ENCODE measurements at places on chromosomes 7 and 10. TPM values are rescaled to one million over a fixed set of nuclear protein-coding genes. Genes with fewer than 3 reads are reported as not detected.

PNLIPRP3 gene
- not detected for total RNA-seq

DNA sequence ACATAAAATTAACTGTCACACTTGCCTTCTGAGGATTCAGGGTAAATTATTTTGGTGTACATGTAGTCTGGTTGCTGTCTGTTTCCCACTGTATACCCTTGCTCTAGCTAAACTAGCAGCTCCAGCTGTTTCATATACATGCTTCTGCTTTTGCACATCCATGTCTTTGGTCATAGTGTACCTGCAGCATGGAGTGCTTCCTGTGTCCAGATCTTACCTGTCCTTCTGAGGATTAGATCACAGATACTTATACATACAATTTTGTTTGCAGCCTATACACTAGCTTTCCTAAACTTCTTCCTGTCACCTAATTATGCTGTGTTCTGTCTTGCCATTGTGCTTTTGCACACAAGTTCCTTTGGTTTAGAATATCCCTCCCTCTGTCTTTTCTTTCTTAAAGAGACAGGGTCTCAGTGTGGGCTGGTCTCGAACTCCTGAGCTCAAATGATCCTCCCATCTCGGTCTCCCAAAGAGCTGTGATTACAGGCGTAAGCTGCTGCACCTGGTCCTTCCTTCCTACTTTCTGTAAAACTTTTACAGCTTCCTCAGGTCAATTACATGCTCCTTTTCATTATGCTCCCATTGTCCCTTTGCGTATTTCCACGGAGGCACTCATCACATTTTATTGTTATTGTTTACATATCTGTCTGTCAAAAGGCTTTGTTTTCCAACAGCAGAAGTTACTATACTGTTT, 33.8 kb downstream of the TPST1 start:
- no peak for DNase-seq

DNA sequence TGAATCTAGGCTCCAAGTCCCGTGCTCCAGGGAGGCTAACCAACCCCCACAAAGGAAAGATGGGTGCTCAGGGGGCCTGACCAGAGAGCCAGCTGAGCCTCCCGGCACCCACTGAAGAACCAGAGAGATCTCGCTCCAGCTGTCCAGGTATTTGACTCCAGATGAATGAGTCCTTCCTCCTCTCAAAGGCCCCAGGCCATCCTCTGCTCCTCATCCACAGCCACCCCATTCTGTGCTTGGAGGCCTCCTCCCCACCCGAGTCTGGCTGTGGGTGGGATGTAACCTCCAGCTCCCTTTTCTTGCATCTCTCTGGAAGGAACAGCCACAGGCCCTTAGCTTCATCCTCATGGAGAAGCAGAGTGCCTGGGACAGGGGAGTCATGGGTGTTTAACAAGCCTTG, 44.6 kb downstream of the VSTM4 start:
- no peak for DNase-seq

DNA sequence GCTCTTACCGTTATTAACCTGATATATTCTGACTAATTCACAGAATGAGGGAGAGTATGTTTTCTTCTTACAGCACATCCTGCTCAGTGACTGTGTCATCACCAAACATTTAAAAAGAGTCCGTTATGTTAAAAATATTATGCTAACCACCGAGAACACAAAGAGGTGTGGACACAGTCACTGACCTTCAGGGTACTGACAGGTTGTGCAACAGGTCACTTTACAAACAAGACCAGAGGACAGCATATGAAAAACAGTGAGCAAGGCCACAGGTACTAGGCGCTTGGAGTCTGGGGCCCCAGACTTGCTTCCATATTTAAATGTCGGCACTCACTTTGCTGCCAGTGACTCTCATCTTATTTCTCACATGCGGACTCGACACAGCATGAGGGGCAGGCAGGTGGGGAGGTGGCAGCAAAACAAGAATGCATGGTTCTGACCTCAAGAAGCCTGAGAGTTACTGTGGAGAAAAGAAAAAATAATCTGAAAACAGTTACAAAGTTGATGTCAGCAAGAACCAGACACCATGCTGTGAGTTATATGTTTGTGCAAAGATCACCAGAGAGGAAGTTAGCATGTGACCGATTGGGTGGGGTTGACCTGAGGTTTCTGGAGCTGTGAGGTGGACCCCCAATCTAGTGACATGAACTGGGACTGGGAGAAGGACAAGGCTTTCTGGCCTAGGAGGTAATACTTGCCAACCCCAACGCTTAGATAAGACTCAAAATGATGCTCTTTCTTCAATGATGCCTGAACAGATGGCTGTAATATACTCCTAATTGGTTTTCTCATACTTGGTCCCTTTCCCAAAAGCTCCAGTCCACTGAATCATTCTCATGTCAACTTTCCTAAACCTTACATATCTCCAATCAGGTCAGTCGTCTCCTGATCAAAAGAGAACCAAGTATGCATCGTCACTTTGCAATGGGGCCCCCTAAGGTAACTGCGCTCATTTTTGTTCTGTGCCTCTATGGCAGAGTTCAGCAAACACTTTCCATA, 102.4 kb downstream of the HIPK2 start:
- DNase-seq = no peak

DNA sequence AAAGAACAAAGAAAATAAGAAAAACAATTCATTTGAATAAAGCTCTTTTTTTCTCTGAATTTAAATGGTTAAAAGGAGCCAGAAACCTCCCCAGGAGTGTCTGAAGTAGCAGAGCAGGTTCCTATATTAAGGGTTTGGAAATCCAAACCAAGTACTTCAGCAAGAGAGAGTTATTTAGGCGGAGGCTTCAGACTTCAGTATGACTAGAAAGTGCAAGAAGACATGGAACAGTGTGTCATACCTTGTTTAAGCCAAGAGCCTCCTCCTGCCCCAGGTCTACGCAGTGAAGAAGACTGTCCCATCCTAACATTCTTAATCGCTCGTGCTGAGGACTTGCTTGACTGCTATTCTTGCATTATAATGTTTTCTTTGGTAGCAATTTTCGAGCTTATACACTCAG, 51.3 kb downstream of the ODAD2 start:
- DNase-seq = no peak

DNA sequence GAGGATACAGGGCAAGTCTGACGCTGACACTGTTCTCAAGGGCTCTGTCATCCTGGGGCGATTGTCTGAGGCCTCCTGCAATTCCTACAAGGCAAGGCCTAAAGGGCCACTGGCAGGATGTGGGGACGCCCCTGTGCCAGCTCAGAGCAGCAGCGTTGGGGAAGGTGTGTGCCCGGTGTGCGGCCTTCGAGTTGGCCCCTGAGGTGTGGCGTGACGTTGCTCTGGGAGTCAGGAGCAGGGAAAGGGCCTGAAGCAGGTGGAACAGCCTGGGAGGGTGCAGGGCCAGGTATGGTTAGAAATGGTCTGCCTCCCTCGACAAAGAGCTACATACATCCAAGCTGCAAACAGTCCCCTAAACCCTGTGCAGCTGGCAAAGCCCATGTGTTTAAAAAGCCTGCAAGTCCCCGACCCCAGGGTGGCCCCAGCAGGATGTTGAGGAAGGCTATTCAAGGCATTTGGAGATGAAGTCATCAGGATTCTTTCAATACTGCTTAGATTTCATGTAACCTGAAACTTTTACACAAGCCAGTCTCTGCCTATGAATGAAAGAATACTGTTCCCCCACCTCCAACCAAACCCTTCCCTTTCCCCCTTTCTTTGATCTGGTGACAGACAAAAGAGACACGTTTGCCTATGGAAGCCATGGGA, 142.5 kb upstream of the TNS3 start:
- DNase-seq = no peak
